ENCODE measurements at places on chromosomes 1 and 21.

DNA sequence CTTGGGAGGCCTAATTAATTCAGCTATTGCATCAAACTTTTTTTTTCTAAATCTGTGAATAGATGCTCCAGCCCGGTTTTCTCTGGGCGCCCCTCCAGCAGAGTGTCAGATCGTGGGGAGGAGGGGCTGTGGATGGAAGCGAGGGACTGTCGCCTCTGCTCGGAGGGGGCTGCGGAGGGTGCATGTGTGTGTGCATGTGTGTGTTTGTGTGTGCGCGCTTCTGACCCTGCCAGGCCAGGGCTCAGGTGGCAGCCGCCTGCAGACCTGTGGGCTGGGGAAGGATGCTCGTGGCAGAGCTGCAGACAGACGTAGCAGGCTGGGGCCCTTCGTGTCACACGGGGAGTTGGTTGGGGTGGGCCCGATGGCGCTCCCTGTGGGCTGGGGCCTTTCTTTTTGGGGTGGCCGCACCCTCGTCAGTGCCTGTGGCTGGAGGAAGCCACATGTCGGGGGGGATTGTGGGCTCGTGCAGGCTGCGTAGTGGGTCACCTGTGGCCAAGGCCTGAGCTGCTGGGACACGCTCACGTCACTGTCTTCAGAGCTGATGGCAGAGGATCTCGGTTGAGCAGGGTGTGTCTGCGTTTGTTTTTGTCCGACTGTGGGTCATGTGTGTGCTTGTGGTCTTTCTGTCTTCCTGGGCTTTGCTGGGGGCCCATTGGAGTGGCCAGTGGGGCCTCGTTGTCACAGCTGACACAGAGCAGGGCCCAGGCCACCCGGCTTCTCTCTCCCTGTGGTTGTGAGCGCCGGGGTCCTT, 2.8 kb downstream of the SKI start:
- DNase-seq, result peak; percentile 28

- no peak for DNase-seq
These were observed 41.0 kb upstream of the COL18A1 start for GRCh38 chr21:45363921-45364467.

DNA sequence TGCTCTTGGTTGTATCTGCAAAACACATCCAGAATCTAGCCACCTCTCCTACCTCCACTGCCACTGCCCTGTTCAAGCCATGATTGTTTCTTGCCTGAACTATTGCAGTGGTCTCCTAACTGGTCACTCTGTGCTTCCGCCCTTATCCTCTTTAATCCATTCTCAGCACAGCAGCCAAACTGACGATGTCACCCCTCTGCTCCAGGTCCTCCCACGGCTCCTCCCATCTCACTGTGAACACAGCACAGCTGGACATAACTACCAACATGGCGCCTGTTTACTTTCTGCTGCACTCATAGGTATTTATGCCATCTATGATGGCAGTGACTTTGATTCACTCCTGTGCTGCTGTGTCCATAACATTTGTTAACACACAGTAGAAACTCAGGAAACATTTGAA, 406.7 kb downstream of the DISC1 start:
- DNase-seq, result no peak

DNA sequence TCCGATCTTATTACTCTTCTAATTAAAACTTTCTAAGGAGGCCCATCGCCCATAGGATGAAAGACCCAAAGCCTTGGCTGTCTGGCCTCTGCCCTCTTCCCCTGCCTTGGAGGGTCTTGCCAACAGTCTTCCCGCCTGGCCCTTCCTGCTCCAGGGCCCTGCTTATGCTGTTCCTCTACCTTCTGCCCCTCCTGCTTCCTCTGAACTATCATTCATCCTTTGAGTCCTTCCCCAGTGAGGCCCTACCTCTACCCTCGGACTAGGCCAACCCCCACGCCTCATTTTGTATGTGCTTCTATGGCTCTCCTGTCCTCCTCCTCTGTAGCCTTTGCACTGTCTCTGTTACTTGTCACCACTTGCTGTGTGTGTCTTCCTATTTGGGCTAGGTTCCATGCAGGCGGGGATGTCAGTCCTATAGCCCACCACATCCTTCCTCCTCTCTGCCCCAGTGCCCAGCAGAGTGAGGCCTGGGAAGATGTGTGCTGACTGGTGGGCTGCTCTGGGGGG, 5.4 kb downstream of the RUSC1 start:
- DNase-seq, result no peak

DNA sequence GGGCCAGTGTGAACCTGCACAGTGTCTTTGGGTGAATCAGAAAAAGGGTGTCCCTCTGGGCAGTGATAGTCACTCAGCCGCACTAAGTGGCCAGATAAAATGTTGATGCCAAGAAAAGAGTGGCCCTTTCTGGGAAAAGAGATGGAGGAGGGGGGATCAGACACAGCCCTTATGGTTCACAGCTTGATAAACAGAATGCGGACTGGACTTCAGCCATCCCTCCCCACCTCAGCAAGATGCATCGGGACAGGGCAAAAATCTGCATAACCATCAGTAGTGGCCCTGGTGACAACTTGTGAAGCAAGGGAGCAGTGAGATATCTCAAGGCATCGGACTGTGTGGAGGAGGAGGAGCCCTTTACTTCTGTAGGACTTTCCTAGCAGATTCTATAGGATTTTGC, 353.8 kb upstream of the PLXNA2 start:
- no peak for DNase-seq

DNA sequence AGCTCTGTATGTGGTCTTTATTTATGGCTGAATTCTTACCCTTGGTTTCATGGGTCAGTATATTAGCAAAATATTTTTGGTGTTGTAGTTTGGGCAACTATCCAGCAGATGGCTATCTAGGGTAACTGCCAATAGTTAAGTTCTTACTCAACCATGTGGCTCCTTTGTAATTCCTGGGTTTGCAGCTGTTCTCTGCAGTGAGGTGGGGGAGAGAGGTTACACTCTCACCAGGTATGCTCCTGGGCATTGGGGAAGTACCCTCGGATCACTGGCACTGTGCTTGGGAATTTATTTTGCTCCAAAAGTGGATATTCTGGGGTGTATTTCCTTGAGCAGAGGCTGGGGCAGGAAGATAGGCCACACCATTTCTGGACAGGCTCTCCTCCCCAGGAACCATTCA, 436.7 kb upstream of the TMPRSS15 start:
- DNase-seq, result peak; percentile 18

- no peak for DNase-seq
These were observed 56.4 kb downstream of the DISP3 start for GRCh38 chr1:11535316-11535715.

- no peak for DNase-seq
These were observed 84.5 kb downstream of the UCHL5 start for GRCh38 chr1:192974701-192975100.

- DNase-seq, result no peak
These were observed 7.9 kb downstream of the LAX1 start for GRCh38 chr1:203772836-203773235.

DNA sequence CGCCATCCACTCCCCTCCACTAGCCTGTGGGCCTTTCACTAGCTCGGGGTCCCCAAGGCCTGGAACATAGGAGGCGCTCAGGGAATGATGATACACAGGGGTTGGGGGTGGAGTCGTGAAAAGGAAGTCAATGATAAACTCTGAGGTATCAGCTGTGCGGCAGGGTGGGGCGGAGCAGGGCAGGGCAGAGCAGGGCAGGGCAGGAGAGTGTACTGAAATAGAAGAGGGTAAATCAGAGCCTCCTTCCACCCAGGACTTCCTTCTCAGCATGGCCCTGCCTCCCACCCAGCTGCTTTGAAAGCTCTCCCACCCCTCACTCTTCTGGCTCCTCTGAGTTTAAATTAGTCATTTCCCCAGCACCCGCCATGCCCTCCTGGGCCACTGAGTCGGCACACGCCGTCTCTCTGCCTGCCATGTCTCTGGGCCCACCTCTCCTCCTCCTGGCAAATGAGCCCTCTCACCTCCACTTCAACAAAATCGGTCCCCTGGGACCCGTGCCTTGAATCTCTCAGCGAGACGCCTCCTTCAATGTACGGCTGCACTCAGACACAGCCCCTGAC, 16.9 kb downstream of the CAPZB start:
- no peak for DNase-seq

- no peak for DNase-seq
These were observed 3.7 kb downstream of the PEF1 start for GRCh38 chr1:31640964-31641363.

DNA sequence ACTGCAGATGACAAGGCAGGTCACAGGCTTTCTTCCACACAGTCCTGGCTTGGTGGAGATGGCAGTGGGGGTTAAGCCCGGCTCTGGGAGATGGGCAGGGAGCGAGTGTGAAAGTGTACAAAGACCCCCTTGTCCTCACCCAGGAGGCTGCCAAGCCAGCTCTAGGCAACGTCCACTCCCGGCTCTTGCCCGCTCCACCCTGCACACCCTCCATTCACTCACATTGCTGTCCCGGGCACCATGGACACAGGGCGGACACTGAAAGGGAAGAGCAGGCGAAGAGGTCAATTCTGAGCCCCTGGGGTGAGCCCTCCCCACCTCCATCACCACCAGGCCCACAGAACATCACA, 8.9 kb downstream of the COL16A1 start:
- no peak for DNase-seq

DNA sequence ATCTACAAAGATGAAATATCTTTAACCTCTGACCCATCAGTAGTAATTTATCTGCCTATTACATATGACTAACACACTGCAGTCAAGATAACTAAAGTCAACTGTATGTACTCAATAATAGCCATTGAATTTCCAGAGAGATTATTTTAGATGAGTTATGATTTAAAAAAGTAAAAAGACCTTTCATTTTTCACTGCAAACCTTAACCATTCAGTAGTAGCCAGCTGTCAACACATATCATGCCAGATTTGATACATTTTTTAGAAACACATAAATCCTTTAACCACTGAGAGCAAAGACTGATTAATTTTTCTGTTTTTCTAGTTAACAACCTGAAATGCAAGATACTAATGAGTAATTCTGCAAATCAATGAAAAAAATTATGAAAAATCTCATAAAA, 31.0 kb downstream of the PALMD start:
- no peak for DNase-seq

GRCh38 chr1:101918277-101918676, 78.4 kb downstream of the OLFM3 start:
- DNase-seq, result no peak

DNA sequence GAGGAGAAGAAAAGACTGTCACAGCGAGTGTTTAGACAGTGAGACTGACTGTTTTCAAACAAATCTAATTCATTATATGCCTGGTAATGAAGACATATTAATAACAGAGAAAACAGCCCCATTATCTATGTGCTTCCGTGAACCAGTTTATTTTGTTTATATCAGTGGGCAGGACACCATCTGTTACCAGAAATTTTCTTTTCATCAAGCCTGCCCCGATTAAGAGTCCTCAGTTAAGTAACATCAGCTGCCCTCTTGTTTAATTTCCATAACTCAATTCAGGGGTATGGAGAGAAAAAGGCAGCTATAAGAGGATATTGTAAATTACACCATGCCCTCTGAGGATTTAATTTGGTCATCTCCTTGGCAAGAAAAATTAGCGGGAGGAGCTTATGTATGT, 94.0 kb downstream of the TMEM200B start:
- DNase-seq, result peak; percentile 83

GRCh38 chr1:46996659-46997281, 26.7 kb upstream of the CYP4X1 start:
- no peak for DNase-seq

DNA sequence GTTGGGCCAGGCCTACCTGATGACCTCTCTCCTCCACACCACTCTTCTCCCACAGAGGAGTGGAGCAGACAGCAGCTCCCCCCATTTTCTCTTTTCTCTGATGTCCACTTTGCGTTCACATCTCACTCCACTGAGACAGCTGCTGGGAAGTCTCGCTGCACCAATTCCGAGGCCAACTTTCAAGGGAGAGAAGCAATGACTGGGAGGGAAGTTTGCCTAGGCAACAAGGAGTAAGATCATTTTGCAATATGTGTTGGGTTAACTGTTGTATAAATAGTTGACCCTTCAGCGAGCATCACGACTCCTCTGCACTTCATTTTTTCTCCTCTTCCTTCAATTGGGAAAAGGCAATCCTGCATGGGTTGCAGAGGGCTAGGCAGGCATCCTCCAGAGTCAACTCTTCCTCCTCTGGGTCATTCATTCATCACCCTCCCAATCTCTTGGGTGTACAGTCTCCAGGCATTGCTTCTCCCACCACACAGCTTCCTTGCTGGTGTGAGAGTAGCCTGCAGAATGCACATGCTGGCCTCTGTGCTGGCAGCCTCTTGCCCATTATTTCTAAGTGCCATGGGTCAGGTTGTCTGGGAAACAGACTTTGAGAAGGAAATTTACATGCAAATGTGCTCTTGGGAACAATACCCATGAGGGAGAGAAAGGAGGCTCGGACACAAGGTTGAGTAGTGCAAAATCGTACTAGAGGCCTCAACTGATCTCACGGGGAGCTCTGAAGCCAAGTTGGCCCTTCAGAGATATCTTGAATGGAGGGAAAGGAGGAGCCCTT, 75.8 kb upstream of the BCAR3 start:
- no peak for DNase-seq

GRCh38 chr21:28590676-28591075, 402.0 kb downstream of the LTN1 start:
- no peak for DNase-seq

- no peak for DNase-seq
These were observed 195.4 kb upstream of the RUNX1 start for GRCh38 chr21:35244514-35244913.

DNA sequence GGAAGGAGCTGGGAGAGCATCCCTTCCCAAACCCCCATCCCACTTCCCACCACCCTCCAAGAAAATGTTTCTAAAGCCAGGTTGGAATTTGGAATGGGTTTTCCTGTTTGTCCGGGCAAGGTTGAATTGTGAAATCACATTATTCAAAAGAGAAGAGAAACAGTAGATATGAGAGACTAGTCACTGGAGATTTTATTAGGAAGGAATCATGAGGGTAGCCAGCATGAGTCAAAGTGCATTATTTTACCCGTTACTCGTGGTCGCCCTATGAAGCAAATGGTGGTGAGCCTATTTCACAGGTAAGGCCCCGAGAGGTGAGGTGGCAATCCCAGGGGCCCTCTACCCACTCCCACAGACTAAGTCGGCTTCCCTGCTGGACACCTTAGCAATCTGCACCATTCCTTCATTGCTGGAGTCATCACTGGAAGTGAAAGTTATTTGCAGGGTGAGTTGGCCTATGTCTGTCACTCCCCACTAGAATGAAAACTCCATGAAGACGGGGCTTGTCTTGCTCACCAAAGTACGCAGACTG, 52.8 kb downstream of the TOMM20 start:
- DNase-seq, result no peak

DNA sequence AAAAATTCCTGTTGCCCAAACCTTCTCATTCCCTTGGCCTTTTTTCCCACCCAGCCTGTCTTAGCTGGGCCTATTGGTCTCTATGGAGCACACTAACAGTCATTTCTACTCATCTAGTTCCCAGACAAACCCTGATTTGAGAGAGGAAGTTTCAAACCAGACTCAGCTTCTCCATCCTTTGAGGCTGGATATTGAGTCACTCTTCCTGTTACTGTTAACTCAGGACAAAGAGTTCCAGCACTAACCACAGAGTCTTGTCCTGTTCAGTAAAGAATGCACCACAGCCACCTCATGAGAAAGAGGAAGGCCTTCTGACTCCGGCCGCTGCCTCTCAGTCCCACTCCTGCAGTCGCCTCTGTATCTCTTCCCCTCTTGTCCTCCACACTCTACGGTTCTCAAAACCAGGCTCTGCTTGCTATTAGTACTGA, 137.8 kb downstream of the PTPRC start:
- no peak for DNase-seq

- DNase-seq, result no peak
These were observed 1453.9 kb upstream of the B3GALT2 start for GRCh38 chr1:194640322-194640721.

- no peak for DNase-seq
These were observed 740.1 kb downstream of the MATN1 start for GRCh38 chr1:29983321-29983720.

Measured in NCI-H1417 (cell line).